Adipocyte (in vitro differentiated cells): ENCODE measurements at places on chromosomes 12 and 14.

DNA sequence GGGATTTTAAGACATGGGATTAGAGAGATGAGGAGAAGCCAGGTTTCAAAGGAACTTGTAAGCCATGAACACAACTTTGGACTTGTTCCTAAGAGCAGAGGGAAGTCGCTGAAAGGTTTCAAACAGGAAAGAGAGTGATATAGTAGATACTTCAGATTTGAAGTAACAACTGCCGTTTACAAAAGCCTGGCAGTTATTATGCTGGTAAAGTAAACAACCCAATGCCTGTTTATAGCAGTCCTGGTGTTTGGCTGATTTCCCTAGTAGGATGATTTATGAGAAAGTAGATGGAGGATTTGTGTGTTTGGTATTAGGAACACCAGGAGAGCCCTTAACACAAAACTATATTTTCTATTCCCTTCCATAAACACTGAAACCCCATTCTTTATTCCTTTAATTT is 285.7 kb downstream of the RMST start:
- DNase-seq, result no peak

GRCh38 chr12:52575948-52576347 is 2.3 kb upstream of the KRT74 start:
- DNase-seq, result no peak

GRCh38 chr14:70021548-70022220 is 142.5 kb downstream of the SMOC1 start:
- no peak for DNase-seq

GRCh38 chr14:63715360-63715759 is 12.5 kb downstream of the SGPP1 start:
- DNase-seq, result no peak

DNA sequence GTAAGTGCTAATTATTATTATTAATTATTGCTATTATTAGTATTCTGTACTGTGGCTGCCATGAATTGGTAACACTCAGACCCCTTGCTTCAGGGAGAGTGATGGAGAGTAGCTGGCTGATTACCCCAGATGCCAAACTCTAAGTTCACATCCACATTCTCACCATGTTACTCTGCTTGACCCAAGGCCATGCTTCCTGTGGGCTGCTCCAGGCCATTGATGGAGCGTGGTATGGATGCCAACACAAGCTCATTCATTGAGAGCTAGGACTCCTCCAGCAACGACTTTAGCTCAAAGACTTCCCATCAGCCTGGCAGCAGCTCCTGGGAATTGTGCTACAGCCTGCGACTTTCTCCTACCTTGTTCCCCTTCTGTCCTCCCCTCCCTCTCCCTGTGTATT is 233.4 kb downstream of the MSRB3 start:
- DNase-seq, result no peak

GRCh38 chr12:69338120-69338859 is 9.9 kb upstream of the LYZ start:
- DNase-seq, result peak; percentile 8

- DNase-seq, result peak; percentile 4
Observed at GRCh38 chr14:93430315-93431035, at the start of gene UNC79. TSS of gene UNC79 (plus strand) at chr14:93430939. CDS start at chr14:93431030, 91 bp downstream.

DNA sequence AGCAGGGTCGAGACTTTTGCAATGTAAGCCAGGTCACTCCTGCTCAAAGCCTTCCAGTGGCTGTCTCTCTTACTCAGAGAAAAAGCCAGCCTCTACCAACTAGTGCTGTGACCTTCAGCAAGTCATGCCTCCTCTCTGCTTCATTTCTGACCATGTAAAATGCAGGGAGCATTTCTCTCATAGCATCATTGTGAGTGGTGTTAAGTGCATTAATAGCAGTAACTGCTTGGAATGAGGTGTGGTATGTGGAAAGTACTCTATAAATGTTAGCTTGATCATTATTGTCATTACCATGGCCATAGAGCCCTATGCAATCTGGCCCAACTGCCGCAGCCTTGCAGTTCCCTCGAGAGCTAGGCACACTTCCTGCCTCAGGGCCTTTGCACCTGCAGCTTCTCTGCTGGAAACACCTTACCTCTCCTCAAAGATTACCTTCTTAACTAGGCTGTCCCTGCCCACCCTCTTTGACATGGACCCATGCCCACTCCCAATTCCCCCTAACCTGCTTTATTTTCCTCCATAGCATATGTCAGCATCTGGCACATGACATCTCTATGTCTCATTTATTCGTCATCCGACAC is 10.9 kb downstream of the PLEKHD1 start:
- no peak for DNase-seq

DNA sequence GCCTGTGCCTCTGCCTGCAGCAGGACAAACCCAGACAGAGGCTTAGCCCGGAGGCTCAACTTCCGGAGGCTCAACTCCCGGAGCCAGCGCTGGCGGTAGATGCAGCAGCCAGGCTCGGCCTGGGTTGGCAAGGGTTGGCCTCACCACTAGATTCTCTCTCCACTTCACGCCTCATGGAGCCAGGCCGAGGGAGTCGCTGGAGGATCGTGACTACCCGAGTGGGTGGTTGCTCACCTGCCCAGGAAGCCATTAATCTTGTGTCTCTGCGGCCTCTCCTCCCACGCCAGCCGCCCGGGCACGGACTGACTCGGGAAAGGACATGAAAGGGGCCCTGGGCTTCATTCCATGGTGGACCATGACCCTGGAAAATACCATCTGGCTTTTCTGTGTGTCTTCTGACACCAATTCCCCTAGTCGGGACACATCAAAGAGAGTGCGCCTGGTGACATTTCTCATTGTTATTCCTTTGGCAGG is 20.8 kb downstream of the ESRRB start:
- no peak for DNase-seq

- peak; percentile 69 for DNase-seq
Observed at GRCh38 chr14:24851837-24852236, 198.1 kb downstream of the STXBP6 start.

DNA sequence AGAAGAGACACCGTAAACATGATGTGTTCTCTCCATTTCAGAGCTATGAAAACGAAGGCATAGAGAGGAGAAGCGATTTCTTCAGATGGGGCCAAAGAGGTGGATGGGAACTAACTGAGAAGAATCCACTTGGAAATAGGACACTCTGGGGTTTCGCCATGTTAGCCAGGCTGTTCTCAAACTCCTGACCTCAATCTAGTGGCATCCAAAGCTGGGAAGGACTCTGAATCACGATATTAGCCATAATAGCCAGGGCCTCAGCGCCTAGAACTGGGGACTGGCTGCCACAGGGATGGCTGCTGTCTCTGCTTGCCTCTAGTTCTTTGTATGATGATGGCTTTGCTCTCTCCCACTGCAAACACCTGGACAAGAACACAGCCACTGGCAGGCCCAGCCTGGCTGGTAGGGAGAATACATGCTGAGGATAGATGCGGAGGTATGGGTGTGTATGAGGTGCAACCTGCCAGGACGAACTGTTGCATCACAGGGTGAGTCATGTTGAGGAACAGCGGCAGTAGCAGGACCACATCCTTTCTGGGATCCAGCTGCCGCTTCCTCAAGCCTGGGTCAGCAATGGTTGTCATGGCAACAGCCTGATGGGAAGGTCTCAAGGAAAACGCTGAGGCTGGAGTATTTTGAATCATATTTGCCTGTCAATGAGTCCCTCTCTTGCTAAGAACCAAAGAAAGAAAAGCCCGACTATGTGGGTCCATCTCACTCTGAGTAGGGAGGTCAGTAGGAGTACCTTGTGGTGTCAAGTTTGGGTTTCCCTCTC is 31.1 kb downstream of the CCDC177 start:
- peak; percentile 36 for DNase-seq

- DNase-seq, result no peak
Observed at GRCh38 chr12:119613319-119613936, 19.9 kb downstream of the TMEM233 start.

GRCh38 chr14:24122898-24123297 is 7.6 kb upstream of the FITM1 start:
- DNase-seq, result no peak

DNA sequence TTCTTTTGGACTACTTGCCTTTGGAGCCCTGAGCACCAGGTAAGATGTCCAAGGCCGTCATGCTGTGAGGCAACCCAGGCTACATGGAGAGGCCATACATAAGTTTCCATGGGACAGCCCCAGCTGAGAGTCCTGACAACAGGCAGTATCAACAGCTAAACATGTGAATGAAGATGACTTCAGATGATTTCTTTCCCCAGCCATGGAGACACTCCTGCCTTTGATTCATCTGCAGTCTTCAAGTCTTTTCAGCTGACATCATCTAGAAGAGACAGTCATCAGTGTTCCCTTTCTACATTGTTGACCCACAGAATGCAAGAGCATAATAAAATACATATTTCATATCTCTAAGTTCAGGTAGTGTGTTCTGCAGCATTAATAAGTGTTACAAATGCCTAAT is 398.7 kb downstream of the BTG1 start:
- DNase-seq, result no peak

- DNase-seq, result no peak
Observed at GRCh38 chr12:30754383-30754749, 385 bp downstream of the CAPRIN2 start.

DNA sequence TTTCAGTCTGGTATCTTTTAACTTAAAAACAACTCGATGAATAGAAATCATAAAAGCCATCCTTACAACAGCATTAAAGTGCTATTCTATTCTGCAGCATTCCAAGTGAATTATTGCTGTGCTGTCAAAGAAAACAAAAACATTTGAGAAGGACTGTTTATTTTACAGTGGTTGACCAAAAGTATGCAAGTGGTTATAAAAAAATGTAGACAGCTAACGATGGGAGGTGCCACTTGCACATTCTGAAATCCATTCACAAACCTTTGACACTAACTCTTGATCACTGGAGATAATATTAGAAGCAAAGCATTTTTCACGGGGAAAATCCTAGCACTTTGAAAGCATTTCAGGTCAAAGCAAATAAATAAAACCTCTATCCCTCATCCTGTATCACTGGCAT is 55.6 kb downstream of the HMGA2 start:
- DNase-seq, result peak; percentile 85

- DNase-seq, result peak; percentile 76
Observed at GRCh38 chr14:90091393-90091792, 29.6 kb downstream of the KCNK13 start.

- DNase-seq, result no peak
Observed at GRCh38 chr12:109517619-109518018, 40.2 kb downstream of the UBE3B start.

GRCh38 chr12:32002848-32003493 is 43.8 kb downstream of the RESF1 start:
- DNase-seq, result peak; percentile 13
